ENCODE measurements at places on chromosomes 5 and 9.

GRCh38 chr9:26955222-26955903 lies 849 bp upstream of the IFT74 start:
- no peak for DNase-seq

- DNase-seq: no peak
These were observed at the start of gene PDE4D for GRCh38 chr5:59893429-59894227. Gene PDE4D (minus strand): TSS chr5:59893726.

- no peak for DNase-seq
These were observed 408.2 kb upstream of the PRR16 start for GRCh38 chr5:120055858-120056257.

DNA sequence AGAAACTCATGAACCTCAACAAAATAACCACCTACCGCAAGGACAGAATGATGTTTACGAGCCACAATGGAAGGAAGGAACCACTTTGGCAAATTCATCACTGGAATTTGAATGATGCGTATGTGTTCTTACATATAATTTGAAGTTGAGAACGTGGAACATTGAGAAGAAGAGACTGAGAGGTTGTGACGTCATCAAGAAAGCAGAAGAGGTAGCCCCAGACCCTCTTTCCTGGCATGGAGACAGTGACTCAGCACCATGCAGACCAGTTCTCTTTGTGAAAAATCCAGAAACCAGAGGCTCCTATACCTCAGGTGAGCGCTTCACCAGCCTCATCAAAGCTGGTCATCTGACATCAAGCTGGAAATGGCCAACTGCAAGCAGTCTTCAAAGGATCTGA lies 124.5 kb downstream of the PDZD2 start:
- no peak for DNase-seq

DNA sequence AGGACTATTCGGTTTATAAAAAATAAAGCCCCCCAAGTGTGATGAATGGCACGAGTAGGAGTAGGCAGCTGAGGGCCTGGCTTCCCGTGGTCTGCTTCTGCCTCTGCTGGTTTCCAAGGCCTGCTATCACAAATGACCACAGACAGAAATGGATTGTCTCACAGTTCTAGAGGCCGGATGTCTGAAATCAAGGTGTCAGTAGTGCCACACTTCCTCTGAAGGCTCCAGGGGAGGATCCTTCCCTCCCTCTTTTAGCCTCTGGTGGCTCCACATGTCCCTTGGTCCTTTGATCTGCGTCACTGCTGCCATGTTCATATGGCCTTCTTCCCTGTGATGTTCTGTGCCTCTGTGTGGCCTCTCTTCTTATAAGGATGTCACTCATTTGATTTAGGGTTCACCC lies 15.1 kb downstream of the PRKACG start:
- DNase-seq: no peak

DNA sequence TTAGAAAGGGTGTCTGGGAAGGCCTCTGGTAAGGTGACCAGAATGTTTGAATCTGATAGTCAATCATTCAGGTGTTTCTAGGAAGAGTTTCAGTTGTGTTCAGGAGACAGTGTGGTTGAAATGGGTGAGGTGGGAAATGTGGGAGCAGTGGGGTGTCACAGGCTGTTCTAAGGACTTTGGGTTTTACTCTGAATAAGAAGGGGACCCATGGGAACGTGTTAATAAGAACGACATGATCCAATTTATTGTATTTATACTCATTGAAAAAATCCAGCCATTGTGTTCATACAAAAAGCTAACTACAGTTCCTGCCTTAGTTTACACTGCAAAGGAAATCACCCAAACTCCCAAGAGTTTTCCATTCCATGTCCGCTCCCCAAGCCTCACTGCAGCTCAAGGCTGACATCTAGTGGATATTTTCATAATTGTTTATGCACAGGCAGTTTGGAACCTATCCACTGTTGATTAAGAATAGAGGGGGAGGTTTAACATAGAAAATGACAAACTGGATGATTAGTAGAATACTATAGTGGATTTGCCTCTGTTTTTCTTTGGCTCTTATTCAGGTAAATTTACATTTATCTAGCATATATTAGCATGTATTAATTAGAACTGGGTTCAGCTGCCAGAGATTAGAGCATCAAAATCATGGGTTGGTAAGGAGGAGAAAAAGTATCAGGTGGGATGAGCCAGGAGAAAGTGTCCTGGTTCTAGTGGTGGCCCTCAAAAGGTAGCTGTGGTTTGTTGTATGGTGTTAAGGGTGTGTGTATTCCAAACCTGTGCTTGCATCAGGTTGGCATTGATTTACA lies 17.7 kb downstream of the CAVIN4 start:
- DNase-seq: no peak

DNA sequence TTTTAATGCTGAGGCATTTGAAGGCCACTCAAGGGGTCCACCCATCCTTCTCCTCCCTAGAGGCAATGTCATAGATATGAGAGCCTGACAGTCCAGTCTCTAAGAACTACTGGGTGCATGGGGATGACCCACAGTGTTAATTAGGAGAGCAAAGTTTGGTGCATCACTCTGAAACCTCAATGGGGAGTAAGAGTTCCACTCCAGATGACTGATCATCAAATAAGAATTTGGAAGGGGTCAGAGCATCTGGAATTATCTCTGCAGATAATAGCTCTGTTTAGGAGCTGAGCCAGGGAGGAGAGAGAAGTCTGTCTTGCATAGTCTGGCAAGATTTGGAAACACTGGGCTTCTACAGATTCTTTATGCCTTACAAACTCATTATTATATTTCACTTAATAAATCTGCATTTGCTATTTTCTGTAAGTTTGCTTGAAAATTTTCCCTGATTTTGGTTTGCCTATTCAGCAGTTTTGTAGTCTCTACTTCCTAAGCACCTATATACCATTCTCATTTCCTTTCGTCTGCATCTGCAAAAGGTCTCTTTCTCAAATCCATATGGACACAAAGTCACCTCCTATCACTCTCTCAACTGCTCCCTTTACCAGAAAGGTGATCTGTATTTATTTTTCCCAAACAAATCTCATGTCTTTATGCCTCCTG lies 27.7 kb downstream of the FGF10 start:
- DNase-seq: no peak

Data from activated CD8-positive, alpha-beta memory T cell treated with anti-CD3 and anti-CD28 coated beads for 1 hour (primary cell).